Choroid plexus epithelial cell (primary cell): ENCODE measurements at places on chromosomes 1 and 21.
A peak's percentile ranks its signal among the peaks of the same experiment; 100 is the strongest.

DNA sequence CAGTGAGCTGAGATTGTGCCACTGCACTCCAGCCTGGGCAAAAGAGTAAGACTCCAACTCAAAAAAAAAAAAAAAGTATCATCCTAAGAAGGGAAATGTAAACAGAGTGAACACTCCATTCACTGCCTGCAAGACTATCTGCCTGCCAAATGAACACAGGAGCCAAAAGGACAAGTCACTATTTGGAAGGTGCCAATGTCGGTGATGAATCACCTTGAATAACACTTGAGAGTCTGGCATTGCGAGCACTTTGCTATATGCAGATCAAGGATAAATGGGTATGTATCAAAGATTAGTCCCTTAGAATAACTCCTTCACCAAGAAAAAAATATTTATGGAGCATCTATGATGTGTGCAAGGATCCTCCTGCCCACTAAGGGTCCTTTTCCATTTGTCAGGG is 6.6 kb downstream of the UBR4 start:
- peak; percentile 32 for DNase-seq

- no peak for DNase-seq
These were observed 57.9 kb upstream of the KANK4 start for GRCh38 chr1:62377043-62377562.

- DNase-seq = no peak
These were observed 305.3 kb downstream of the TM2D1 start for GRCh38 chr1:61419657-61420056.

GRCh38 chr1:41807390-41807789 is 111.3 kb downstream of the HIVEP3 start:
- DNase-seq = no peak

GRCh38 chr1:238592621-238593020 is 701.9 kb upstream of the ZP4 start:
- no peak for DNase-seq

GRCh38 chr1:22171951-22172715 is 29.2 kb upstream of the WNT4 start:
- DNase-seq = no peak

- DNase-seq = no peak
These were observed 14.0 kb upstream of the TMEM81 start for GRCh38 chr1:205098242-205098641.

GRCh38 chr21:31727181-31727580 is 4.7 kb downstream of the SCAF4 start:
- peak; percentile 36 for DNase-seq

- peak; percentile 61 for DNase-seq
These were observed 20.8 kb upstream of the RLF start for GRCh38 chr1:40140211-40140973.

GRCh38 chr1:219574484-219575087 is 38.3 kb downstream of the ZC3H11B start:
- no peak for DNase-seq

- DNase-seq = no peak
These were observed 178.6 kb downstream of the PRDM16 start for GRCh38 chr1:3247521-3248121.

DNA sequence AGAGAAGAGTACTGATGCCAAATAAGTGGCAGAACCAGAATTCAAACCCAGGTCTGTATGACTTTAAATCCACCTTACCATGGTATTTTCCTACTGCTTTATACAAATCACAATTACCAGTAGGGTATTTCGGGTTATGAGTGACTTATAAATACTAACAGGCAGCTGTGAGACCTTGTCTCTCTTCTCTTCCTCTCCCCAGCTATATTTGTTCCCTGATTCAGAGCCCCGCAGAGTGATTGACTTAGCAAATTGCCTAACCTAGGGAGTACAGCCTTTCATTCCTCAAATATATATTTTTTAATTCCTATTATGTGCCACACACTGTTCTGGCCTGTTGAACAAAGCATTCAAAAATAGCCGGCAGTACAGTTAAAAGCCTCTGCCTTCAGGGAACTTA is 168.0 kb downstream of the CLEC20A start:
- DNase-seq = no peak

- peak; percentile 57 for DNase-seq
These were observed 628.5 kb downstream of the SMYD3 start for GRCh38 chr1:245878585-245878984.

DNA sequence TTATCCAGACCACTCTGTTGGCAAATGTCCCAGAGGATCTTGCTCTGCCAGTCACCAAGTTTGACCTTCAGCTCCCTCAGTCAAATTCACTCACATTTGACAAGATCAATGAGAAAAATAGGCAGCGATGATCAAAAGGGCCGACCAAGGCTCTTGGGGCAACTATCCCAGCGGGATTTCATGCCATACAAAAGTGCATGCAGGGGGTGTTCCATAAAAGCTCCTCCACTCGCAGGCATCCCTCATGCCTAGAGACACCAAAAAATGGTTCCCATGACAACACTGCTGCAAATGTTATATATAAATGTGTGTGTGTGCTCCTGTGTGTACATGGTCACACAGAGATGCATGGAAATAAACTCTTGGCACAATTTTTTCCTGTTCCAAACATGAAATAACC is 16.2 kb upstream of the EIF4G3 start:
- no peak for DNase-seq

GRCh38 chr1:70112838-70113237 is 92.5 kb downstream of the LRRC40 start:
- DNase-seq = no peak

DNA sequence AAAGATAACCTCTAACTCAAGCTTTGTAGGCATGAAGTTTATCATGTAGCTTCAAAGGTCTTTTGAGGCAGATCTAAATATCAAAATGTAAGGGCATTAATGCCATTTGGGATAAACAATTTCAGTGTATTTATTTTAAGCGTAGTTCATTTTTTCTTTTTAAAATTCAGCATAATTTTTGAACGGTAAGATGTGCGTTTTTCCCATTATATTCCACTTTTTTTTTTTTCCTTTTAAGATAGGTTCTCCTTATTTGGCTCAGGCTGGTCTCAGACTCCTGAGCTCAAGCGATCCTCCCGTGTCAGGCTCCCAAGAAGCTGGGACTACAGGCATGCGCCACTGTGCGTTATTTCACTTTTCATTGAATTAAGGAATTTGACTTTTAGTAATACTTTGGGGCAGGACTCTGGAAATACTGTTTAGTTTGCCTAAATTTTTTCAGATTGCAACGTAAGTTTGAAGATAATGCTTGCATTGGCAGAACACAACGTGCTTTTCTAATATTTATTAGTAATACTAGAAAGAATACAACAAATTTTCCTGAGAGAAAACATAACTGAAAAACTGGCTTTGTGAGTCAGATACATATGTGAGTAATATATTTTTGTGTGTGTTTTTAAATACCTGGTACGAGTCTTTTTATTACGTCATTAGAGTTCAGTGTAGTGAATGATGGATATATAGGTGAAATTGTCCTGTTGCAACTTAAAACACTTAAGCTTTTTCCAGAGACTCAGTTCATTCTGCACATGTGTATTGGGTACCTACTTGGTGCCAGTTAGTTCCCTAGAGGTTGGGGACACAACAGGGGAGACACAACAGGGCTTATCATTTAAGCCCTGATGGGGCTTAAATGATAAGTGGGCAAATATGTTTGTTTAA is 2.2 kb downstream of the RALGPS2 start:
- no peak for DNase-seq

- no peak for DNase-seq
These were observed 72.1 kb downstream of the BCAR3 start for GRCh38 chr1:93609536-93609935.

DNA sequence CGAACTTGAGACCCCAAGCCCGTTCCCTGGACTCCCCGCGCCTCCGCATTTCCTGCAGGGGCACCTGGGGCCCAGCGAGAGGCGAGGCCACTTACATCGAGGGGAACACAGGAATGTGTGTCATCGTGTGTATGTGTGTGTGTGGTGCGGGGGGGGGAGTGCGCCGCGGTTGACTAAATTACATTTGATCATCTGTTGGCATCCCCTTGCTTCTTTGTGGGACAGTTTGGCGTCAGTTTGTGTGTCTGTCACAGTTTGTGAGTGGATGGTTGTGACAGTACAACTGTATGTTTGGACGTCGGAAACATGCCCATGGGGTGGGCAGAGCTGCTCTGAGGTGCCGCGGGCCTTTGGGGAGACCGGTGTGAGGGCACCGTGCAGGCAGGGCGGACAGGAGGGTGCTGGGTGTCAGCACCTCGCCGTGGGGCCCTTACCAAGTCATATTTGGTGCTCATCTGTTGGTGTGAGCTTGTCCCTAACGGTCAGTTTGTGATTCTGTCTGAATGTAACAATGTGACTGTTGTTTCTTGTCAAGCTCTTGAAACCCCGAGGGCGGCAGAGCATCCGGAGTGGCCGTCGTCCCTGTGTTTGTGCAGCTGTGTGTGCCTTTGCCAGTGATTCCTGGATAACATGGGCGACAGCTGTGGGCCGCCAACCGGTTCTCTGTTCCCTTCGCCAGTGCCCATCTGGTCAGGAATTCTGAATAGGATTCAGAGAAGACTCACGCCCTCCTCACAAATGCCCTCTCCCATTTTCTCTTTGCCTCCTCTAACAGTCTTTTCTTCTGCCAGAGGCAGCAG is 899 bp downstream of the OPRD1 start:
- DNase-seq = no peak

- DNase-seq = peak; percentile 97
These were observed 70.6 kb downstream of the FGGY start for GRCh38 chr1:59367301-59368007.

DNA sequence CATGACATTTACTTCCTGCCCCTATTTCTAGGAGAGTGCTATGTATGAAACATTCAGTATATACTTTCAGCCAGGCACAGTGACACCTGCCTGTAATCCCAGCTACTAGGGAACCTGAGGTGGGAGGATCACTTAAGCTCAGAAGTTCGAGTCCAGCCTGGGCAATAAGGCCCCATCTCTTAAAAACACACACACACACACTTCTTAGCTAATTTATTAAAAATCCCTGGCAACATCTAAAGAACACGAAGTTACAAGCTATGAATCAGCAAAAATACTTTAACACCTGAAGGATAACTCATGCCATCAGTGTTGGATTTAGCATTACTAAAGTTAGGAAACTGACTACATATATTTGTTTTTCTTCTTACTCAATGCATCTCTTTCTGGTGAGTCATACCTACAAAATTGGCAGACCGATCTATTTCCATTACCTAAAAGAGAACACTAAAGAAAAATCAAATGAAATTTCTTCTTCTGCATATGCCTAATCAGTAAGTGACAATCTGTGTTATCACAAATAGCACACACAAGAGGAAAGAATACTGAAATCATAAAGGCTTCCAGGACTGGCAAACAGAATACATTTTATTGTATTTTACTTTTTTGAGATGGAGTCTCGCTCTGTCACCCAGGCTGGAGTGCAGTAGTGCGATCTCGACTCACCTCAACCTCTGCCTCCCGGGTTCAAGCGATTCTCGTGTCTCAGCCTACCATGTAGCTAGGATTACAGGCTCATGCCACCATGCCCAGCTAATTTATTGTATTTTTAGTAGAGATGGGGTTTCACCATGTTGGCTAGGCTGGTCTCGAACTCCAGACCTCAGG is 41.4 kb downstream of the RNF115 start:
- DNase-seq = peak; percentile 94

DNA sequence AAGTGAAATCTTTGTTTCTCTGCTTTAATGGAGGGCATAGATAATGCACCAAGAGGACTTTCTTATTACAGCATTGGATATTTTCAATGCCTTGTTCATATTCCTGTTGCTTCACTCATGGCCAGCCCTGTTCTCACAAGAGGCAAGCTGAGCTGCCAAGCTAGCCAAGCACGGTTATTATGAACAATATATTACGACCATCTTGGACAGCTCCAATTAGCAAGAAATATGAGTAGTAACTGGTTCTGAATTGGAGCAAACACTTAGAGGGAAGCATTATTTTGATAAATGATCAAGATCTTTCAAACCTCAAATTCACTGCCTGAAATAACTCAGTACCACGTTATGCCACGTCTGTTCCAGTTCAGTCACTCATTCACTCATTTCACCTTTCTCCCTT is 159.8 kb downstream of the SETD4 start:
- DNase-seq = no peak
